GM13976 (cell line): ENCODE measurements at places on chromosomes 2 and 18.
A peak's percentile ranks its signal among the peaks of the same experiment; 100 is the strongest.

- no peak for DNase-seq
Observed at GRCh38 chr2:47721296-47721695, 61.6 kb upstream of the MSH6 start.

DNA sequence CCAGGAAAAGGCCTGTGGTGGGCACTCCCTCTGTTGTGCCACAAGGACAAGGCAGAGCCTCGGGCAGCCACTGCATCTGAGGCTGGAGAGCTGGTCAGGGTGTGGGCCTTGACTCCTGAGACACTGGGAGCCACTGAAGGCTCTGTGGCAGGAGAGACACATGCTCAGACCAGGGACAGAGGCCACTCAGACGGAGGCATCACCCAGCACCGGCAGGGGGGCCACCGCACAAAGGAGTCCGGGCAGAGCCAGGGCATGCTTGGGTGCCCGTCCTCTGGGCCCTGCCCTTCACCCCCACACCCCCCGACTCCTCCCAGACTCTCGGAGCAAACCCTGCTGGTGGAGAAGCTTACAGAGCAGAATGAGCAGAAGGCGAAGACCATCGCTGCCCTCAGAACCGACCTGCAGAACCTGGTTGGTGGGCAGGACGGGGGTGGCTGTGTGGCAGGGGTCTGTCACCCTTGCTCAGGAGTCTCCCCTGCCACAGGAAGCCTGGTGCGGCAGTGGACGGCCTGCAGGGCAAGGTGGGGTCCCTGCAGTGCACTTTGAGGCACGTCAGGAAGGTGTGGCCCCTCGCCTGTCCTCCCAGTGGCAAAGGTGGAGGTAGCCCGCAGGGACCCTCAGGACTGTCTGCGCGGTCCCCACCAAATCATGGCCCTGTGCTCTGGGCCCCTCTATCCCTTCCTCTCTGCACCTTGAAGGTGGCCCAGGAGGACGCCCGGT, 26.0 kb downstream of the CROCC2 start:
- no peak for DNase-seq

GRCh38 chr2:12504443-12504842, 212.3 kb upstream of the TRIB2 start:
- peak; percentile 13 for DNase-seq

GRCh38 chr2:37837628-37838328, 87.3 kb upstream of the RMDN2 start:
- DNase-seq, result no peak

GRCh38 chr2:39311469-39311868, 67.7 kb upstream of the CDKL4 start:
- no peak for DNase-seq

GRCh38 chr18:77066689-77067088, 65.9 kb downstream of the MBP start:
- DNase-seq, result no peak

GRCh38 chr18:58268849-58269248, 224.8 kb downstream of the NEDD4L start:
- no peak for DNase-seq

- no peak for DNase-seq
Observed at GRCh38 chr2:73993376-73993775, 8.7 kb downstream of the TET3 start.

DNA sequence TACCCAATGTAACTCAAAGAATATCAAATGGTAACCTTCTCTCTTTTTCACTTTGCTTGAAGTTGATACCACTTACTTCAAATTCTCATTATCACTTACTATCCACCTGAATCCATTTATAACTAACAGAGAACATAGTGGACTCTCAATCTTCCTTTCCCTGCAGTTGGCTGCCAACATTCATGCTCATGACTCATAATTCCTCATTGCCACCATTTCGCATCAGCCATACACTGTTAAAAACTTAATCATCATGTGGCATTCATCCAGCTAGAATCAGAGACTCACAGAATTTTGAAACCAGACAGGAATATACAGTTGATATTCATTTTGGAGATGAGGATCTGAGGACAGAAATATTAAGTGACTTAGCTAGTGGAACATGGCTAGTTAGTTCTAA, 56.8 kb downstream of the SLC4A10 start:
- DNase-seq, result no peak

GRCh38 chr18:29191263-29191662, 1014.3 kb upstream of the CDH2 start:
- DNase-seq, result no peak

DNA sequence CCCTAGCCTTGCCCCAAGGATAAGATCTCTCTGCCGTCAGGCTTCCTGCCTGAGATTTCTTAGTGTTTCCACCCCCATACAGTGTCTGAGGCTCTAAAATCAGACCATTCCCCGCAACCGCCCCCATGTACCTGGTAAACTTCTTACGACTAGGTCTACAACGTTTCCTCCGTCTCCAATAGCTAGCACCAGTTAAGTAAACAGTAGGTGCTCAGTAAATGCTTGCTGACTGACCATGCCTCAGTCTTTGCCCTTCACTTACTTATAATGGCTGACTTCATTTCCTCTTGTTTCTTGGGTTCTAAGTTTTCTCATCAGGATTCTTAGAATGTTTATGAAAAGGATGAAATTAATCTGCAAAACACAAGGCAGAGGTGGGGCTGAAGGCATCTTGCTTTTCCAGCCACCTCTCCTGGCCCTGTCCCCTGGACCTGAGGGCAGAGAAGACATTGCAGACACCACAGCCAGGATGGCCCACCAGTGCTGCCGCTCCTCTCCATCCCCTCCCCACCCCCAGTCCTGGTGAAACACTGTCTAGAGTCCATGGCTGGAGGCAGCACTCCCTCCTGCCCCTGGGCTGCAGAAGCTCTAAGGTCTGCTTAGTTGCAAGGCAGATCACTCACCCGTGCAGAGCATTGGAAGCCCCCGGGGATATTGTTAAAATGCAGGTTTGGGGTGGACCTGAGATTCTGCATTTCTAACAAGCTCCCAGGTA, 16.9 kb downstream of the TMEM37 start:
- DNase-seq, result no peak

DNA sequence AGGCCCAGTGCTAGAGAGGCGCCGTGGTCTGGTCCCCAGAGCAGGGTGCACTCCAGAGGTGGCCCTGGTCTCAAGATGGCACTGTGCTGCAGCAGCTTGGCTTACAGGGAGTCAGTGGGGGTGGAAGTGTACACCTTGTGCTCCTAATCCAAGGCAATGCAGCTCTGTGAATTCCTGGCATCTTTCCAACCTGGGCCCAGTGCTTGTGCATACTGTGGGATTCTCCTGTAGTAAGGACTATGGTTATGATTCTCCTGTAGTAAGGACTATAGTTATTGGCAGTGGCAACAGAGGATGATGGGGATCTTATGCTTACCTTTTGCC, 616.7 kb upstream of the REG3G start:
- DNase-seq, result no peak

DNA sequence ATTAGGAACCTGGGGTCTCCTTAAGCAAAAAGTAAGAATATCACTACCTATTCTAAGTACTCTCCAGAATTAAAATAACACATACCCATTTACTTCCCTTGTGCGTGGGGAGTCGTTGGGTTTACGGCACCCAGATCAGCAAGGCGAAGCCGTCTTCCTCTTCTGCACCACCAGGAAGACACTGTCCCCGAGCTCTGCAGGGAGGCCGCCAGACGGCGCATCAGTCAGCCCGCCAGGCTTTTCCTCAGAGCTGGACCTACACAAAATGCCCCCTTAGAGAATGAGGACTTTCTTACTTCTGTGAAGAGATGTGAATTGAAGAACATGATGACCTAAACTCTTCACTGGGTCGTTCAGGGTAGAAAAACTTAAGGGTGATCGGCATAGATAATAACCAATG, 526.5 kb downstream of the GALR1 start:
- DNase-seq, result no peak

GRCh38 chr2:41061356-41061755, 609.5 kb upstream of the SLC8A1 start:
- no peak for DNase-seq

DNA sequence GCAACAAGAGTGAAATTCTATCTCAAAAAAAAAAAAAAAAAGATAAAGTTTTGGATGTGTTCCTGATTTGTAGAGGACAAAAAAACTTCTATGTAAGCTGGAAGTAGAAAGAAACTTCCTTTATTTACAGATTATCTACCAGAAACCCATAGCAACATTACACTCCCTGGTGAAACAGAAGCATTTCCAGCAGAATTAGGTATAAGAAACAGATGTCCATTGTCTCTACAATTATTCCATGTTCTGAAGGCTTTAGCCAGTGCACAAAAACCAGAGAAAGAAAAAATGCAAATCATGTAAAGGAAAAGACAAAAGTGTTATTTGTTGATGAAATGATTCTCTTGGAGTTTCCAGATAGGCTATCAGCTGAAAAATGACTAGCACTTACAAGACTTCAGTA, 4.9 kb downstream of the TUBB6 start:
- DNase-seq, result no peak

GRCh38 chr18:23664674-23665073, 2.0 kb upstream of the ANKRD29 start:
- no peak for DNase-seq

GRCh38 chr2:210169516-210170195, 1.6 kb downstream of the KANSL1L start:
- DNase-seq, result peak; percentile 33

DNA sequence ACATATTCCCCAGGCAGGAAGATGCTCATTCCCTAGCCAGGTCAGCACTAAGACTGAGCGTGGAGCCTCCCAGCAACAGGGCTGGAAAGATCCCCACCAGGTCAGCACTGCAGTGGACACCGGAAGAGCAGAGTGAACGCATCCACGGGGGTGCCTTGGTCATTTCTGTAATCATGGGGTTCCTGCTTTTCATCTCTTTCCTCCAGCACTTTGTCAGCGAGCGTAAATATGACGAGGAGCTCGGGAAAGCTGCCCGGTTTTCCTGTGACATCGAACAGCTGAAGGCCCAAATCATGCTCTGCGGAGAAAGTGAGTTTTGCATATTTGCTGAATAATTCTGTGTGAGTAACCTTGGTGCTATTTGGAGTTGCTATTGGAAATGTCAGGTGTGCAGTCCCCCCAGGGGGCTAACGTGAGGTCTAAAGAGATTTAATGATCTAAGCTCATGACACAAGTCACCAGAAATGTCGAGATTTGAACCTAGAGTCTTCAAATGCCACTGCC, 40.1 kb downstream of the KCTD18 start:
- no peak for DNase-seq

DNA sequence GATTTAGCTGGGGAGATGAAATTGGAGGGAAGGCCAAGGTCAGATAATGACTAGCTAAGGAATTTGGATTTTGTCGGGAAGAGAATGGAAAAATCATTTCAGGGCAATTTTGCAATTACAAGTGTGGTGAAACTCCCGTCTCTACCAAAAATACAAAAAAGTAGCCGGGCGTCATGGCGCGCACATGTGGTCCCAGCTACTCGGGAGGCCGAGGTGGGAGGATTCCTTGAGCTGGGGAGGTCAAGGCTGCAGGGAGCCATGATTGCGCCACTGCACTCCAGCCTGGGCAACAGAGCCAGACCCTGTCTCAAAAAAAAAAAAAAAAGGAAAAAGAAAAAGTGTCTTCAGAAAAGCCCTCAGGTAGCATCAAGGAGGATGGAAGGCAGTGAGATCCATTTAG, 1.2 kb upstream of the TXNL1 start:
- no peak for DNase-seq

DNA sequence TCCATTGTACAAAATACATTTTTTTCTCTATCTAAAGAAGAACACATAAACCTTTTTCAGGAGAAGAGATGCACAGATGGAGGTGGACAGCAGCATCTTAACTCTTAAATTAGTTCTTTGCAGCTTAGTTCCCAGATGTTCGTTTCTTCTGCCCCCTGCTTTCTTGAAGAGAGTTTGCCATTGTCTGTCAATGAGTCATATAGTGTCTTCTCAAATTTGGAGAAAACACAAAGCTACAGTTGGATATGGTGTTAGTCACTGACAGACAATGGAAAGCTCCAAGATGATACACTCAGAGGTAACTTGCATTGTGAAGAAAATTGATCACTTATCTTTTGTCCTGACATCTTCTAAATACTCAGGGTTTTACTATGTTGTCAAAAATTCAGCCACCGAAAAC, 48.8 kb upstream of the TMEFF2 start:
- DNase-seq, result no peak

DNA sequence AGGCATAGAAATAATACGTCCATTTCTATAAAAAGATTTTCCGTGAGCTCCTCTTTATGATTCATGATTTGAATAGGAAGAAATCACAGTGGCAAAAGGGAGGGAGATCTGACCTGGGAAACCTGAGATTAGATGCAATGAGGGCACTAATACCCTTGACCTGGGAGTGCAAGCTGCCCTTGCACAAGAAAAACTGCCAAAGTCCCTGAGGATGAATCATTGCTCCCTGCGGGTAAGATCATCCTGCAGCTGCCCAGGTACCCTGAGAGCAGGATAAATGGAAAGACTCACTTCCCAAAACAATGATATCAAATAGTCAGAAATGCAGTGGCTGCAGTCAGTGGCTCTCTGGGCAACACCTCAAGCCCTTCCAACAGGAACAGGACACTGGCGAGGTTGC, 11.6 kb downstream of the FHL2 start:
- DNase-seq, result no peak

DNA sequence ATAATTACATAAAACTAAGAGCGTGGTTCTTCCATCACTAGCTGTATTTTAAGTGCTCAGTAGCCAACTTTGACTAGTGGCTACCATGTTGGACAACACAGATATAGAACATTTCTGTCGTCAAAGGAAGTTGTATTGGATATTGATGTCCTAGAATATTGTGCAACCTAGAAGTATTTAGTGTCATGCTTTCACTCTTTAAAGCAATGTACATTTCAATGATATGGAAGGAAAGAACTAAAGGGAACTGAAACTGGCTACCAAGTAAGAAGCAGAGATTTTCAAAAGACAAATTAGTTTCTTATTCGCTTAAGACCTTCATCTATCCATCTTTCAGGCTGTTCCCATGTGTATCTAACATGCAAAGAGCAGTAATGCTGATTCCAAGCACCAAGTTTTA, 85.4 kb upstream of the EML6 start:
- DNase-seq, result peak; percentile 38

GRCh38 chr18:57859314-57859713, 56.2 kb upstream of the ATP8B1 start:
- peak; percentile 29 for DNase-seq

DNA sequence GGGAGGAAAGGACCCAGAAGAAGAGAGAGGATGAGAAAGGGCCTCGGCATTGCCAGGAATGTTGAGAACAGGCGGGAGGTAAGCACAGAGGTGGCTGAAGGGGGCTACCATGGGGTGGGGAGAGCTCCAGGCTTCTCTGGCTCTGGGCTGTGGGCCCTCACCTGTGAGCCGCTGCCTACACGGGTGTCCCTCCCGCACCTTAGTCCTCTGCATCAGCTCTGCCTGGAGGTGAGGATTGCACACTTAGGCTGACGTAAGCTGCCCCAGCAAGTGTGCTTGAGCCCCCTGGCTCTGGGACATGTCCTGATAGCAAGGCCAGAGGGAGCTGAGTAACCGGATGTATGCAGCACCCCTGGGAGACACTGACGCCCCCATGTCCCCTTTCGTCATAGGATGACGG, 33.9 kb downstream of the TMEM18 start:
- no peak for DNase-seq
